ENCODE measurements at places on chromosomes 12 and 14. TPM values are rescaled to one million over a fixed set of nuclear protein-coding genes. Genes with fewer than 3 reads are reported as not detected.

DNA sequence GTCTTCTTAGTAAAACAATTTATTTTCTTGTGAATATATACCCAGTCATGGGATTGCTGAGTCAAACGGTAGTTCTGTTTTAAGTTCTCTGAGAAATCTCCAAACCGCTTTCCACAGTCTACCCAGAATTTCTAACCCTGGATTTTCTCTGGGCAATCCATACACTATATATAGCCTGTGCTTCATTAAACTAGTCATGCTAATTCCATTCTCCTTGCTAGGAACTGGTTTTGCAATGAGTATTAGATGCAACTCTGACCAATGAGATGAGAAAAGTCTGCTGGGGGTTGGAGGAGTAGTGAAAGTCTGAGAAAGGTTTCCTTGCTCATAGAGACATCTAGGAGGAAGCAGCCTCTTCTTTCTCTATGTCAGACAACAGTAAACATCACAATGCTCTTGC is 196.1 kb upstream of the CDKN3 start:
- no peak for DNase-seq

GRCh38 chr12:31005944-31006361 is 67.7 kb upstream of the DDX11 start:
- DNase-seq: peak; percentile 27

- no peak for DNase-seq
Observed at GRCh38 chr12:71967211-71967610, 28.6 kb downstream of the TPH2 start.

DNA sequence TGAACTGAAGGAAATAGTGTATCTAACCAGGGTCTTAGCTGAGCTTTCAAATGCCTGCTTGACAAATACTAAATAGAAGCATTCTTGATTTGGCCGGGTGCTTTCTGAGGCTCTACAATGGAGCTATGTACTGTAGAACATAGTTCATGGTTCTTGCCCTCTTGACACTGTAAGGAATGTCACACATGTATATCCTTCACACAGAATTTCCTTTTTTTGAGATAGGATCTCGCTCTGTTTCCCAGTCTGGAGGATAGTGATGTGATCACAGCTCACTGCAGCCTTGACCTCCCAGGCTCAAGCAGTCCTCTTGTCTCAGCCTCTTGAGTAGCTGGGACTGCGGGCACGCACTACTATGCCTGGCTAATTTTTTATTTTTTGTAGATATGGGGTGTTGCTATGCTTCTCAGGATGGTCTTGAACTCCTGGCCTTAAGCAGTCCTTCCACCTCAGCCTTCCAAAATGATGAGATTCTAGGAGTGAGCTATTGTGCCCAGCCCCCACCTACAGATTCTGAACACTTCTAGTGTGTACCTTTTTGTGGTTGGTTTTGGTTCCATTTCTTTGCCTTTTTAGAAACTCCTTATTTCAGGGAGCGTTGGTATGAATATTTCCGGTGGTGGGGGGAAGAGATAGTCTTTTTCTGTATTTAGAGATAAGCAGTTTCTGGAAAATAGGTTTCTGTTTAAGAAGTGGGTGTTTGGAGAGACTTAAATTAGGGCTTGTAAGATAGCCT is 4.2 kb downstream of the MLXIP start:
- DNase-seq: no peak

GRCh38 chr12:124381456-124382296 is 86.8 kb downstream of the RFLNA start:
- DNase-seq: peak; percentile 84

GRCh38 chr12:10247436-10248058 is 34.9 kb downstream of the GABARAPL1 start:
- no peak for DNase-seq

DNA sequence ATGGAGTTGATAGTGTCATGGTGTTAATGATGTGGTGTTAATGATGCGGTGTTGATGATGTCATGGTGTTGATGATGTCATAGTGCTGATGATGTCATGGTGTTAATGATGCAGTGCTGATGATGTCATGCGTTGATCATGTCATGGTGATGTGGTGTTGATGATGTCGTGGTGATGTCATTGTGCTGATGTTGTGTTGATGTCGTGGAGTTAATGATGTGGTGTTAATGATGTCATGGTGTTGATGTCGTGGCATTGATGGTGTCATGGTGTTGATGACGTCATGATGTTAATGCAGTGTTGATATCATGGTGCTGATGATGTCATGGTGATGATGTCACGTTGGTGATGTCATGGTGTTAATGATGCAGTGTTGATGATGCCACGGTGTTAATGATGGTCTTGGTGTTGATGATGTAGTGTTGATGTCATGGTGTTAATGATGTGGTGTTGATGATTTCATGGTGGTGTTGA is 49.1 kb upstream of the RIMBP2 start:
- DNase-seq: peak; percentile 9

REP15 gene
- 3.5 TPM for total RNA-seq

DNA sequence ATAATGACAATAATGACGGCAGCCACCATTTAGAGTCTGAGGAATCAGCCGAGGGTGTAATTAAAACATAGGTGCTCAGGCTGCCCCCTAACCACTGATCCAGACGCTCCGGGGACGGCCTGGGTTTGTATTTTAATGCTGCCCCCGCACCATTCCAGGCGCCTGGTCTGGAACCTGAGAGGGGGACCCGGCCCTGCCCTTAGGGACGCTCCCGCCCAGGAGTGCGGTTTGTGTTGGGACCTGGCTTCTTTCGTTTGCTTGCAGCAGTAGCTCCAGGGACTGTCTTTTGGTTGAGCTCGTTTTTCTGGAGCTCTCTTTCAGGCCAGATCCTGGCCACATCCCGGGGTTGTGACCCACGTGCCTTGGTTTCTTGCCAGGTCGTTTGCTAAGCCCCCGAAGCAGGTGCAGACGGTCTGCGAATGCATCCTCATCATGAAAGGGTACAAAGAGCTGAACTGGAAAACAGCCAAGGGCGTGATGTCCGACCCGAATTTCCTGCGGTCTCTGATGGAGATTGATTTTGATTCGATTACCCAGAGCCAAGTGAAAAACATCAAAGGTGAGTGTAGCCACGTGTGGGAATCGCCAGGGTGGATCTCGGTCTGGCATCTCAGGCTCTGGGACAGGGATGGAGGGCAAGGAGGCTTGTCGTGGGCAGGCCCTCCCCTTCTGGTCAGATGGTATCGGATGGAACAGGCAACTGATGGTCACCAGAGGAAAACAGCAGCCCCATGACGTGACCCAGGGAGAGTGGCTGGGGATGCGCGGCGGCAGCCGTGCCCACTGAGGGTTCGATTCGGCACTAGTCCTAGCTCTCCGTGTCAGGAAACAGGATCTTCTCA is 63.5 kb downstream of the CCDC92 start:
- no peak for DNase-seq

DNA sequence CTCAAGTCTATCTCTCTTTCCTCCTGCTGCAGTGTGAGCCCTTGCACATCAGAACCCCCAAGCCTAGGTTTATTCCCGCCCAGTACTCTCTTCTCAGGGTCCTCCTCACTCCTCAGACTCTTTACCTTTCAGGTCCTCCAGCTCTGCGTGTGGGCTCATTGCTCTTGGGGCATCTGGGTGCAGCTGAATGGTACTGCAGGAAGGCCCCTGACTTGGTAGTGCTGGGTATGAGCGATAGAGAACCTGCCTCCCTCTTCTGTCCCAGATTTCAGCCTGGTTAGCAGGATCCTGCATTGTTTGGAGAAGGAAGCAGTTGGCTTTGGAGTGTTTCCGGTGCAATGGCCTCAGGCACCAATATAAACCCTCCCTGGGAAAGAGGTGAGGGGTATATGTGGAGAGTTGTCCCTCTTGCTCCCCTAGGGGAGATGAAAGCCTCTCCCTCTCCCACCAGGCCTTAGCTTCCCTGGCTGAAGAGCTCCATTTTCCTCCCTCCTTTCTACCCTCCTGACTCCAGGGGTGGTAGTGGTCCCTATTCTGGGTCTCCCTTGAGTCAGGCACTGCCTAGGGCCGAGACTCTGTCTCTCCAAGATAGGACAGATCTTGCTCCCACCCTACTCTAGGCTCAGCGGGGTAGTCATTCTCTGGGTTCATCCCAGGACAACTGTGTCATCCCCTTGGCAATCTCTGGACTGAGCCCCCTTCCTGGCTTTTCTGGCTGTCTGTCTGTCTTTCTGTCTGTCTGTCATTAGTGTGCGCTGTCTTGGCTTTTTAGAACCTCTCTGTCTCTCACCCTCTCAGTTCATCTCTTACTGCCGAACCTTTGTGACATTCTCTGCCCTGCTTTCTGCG is 3.8 kb downstream of the LRP1 start:
- no peak for DNase-seq

DPF3 gene
- total RNA-seq: 16.3 TPM

DNA sequence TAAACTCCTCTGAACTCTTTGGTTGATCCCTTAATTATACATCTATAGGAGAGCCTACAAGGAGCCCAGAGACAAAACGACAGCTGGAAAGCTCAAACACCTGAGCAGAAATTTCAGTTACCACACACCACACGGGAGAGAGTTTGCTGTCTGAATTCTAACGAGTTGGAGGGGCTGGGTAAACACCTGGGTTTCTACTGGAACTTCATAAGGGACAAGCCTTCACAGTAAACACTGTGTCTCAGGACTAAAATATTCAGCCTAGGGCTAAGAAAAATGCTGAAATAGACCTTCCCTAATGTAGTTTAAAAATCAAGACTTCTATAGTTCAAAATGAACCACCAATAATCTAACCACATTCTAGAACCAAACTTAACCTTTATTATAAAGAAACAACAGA is 9.6 kb upstream of the ANO2 start:
- DNase-seq: no peak

DNA sequence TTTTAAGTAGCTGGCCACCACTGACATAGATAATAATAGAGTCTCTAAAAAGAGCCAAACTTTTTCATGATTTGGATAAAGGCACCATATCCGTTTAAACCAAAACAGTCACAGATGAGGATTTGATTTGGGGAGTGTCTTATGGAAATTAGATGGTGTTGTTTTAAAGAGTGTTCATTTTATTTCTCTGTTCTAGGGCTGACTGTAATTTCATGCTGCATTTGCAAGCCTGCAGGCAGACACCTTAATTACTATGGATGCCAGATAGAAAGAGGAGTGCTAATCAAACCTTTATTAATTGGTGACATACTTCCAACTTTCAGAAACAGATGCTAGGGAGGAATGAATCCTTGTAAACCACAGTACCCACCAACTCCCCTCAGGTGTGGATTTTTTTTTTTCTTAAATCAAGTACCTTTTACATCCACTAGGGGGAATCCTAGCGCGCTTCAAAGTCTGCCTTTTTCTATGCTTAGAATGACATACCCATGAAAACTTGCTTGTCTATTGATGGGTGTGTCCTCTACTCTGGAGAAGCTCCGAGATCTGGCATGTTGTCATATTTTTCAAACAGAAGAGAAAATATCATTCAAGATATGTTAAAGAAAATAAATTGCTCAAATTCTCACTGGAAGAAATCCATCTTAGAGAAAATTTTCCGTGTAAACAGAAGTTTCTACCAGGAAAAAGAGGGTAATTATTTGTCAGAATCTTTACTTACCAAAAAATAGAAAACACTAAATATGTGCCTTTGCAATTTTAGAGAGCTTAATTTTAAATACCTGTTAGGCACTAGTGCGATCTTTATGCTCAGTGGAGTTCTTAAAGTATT is 14.2 kb upstream of the PLXNC1 start:
- peak; percentile 75 for DNase-seq

- DNase-seq: no peak
Observed at GRCh38 chr14:93082576-93083001, 33.1 kb downstream of the ITPK1 start.

- DNase-seq: no peak
Observed at GRCh38 chr12:75000120-75000519, 209.5 kb downstream of the KCNC2 start.

DNA sequence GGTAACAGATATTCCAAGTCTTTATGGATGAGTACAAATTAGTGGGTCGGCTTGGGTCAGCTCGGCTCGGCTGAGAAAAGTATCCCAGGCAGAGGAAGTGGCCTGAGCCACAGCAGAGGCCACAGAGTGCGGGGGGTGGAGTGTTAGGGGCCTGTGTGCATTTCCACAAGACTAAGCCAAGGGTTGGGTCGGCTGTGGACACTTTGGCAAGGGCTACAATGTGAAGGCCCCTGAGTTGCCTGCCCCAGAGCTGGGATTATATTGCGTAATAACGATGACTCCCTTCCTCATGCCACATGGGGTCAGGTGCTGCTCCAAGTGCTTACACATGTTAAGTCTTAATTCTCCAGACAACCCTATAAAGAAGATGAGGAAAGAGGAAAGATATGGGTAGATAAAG is 11.4 kb downstream of the EVL start:
- peak; percentile 89 for DNase-seq

GRCh38 chr12:15151161-15152091 is 69.8 kb downstream of the RERG start:
- peak; percentile 48 for DNase-seq

DNA sequence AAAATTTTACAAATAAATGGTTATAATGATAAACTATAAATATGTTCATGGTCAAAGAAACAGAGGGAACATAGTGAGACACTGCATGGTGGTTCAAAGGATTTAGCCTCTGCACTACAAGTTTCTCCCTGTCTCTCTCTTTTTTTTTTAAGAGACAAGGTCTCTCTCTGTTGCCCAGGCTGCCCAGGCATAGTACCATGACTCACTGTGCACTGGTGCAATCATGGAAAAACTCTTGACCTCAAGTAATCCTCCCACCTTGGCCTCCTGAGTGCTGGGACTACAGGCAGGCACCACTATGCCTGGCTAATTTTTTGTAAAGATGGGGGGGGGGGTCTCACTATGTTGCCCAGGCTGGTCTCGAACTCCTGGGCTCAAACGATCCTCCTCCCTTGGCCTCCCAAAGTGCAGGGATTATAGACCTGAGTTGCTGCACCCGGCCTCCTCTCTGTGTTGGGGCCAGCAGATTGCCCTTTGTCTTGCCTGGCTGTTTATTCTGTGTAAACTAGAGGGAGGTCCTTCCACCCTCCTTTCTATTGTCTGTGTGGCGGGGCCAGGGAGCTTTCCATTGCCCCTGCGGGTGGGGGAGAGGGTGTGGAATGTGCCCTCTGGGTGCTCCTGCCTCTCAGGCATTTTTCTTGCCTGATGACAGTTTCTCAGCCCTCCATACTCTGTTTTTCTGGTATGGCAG is 22.1 kb downstream of the MTHFD1 start:
- DNase-seq: peak; percentile 32

TSHR gene
- not detected for total RNA-seq

NTS gene
- 0.09 TPM for total RNA-seq

DNA sequence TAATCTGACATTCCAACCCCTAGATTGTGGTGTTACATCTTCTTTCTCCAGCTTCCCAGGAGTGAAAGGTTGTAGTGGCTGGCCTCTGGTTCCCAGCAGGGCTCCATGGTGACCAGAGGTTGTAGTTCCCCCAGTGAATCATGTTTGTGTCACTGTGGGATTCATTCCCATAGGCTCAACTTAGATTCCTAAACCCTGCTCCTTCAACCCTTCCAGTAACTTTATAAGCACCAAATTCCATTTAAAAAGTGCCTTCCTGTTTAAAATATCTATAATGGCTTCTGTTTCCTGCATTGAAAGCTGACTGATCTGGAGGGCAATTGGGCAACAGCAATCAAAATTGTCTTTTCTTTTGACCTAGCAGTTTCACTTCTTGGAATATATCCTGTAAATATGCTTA is 40.5 kb upstream of the TBC1D15 start:
- peak; percentile 28 for DNase-seq

GRCh38 chr14:76937181-76938091 is 91.1 kb downstream of the IRF2BPL start:
- DNase-seq: peak; percentile 87

- DNase-seq: peak; percentile 68
Observed at GRCh38 chr12:71755146-71755892, 656 bp downstream of the RAB21 start.

Data from fibroblast of the aortic adventitia (primary cell).